Cortex of kidney (tissue), 1 donor: ENCODE measurements at places on chromosomes 12 and 14.

- DNase-seq: no peak
Measured at GRCh38 chr12:17878714-17879113, 211.3 kb downstream of the RERGL start.

DNA sequence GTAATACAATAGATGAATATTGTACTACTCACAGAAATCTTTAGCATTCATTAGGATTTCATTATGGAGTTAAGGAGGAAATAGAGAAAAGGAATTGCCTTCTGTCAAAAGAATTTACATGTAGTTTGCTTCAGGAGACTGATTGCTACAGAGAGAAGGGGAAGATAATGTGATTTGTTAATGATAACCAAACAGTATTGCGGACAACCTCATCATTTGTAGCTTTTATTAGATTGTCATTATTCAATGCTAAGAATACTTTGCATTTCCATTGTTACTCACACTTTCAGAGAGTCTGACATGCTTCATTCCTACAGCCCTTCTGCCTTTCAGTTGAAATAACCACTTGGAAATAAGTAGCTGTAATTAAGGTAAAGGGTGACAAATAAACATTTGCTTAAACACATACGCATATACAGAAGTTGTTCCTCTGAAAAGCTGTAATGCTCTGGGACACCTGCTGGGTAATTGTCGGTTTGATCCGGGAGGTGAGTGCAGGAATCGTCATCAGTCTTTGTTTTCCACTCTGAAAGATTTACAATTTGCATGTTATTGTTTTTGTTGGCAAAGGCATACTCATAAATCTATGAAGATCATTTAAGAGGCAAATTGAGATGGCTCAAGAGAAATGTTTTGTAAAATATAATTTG, 600.2 kb downstream of the TRHDE start:
- no peak for DNase-seq

DNA sequence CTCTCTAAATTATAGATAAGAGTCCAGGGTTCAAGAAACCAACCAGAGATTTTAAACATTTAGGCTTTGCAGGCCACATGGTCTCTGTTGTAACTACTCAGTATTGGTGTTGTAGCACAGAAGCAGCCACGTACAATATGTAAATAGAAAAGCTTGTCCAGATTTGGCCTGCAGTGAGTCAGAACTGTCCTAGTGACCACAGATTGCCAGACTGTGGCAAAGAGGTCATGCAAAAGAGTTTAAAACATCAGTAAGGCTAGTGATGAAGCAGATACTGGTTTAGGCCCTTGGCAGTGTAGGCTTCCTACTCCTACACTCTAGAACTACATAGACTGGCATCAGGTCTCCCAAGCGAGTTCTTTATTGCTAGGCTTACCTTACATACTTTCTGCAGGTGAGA, 117.6 kb upstream of the GARIN6 start:
- no peak for DNase-seq

GRCh38 chr14:43872752-43873655, 634.1 kb downstream of the FSCB start:
- no peak for DNase-seq

GRCh38 chr14:90487462-90487861, 90.6 kb downstream of the CALM1 start:
- no peak for DNase-seq

GRCh38 chr12:122158700-122159285, 15.2 kb downstream of the IL31 start:
- DNase-seq: no peak

DNA sequence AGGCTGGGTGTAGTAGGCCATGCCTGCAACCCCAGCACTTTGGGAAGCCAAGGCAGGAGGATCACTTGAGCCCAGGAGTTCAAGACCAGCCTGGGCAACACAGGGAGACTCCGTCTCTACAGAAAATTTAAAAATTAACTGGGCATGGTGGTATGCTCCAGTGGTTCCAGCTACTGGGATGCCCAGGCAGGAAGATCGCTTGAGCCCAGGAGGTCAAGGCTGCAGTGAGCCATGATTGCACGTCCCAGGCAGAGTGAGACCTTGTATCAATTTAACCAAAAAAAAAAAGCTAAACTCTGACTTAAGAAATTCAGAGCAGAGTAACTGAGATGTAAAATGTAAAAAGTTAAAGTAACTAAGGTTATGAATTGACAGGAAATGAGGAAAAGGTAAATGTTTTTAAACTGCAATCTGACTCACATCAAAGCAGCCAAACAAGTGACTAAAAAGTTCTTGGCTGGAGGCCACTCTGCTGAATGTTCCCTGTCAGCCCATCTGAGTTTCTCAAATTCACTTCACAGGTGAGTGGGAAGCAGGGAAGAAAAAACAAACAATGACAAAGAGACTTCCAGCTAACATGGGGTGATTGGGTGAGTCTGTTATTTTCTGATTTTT, 21.3 kb downstream of the PRKD1 start:
- no peak for DNase-seq

GRCh38 chr12:6956021-6956727, 5.0 kb downstream of the PTPN6 start:
- DNase-seq: no peak

DNA sequence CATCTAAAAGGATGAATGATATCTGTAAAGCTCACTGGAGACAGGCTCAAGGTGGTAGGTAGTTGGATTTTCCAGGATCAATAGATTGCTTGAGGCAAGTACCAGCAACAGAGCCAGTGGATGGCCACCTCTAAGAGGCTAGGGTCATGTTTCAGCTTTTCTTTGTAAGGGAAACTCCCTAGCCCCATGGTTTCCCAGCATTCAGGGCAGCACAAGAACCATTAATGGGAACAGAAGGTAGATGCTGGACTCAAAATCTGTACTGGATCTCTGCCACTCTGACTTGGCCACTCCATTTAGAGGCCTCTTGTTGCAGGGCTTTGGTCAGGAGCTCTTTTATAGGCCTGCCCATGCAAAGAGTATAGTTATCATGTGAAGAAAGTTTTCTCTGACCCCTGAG, 76.1 kb upstream of the DYRK2 start:
- no peak for DNase-seq

DNA sequence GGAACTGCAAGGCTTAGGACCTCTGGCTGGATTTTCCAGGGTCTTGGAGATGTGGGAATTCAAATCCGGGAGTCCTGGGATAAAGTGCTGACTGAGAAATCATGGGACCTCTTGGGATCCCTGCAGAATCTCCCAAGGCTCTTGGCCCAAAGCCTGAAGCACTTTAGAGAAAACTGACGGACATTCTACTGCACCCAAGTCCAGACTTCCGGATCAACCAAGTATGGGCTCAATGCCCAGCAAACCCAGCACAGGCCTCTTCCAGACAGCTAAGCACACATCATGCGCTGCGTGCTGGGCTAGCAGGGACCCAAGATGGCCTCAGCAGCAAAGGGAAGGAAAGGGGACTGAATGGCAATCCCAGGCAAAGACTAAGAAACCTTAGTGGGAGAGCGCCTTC, 85.0 kb downstream of the ACTN1 start:
- no peak for DNase-seq

- no peak for DNase-seq
Measured at GRCh38 chr12:89353823-89354611, 1.7 kb upstream of the DUSP6 start.

DNA sequence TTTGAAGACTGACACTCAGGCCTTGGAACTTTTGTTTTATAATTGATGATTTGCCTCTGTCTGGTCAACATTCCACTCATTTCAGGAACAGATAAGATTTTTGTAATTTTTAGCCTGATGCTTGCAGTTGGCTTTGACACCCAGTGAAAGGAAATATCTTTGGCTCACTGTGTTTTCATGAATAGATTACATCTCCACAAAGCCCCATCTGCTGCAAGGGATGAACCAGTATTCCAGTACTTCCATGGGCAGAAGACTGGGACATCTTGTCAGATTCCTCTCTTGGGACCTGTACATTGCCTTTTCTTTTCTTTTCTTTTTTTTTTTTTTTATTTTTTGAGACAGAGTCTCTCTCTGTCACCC, 28.4 kb downstream of the GSG1 start:
- no peak for DNase-seq

GRCh38 chr12:27081668-27082111, 688 bp downstream of the C12orf71 start:
- DNase-seq: no peak

DNA sequence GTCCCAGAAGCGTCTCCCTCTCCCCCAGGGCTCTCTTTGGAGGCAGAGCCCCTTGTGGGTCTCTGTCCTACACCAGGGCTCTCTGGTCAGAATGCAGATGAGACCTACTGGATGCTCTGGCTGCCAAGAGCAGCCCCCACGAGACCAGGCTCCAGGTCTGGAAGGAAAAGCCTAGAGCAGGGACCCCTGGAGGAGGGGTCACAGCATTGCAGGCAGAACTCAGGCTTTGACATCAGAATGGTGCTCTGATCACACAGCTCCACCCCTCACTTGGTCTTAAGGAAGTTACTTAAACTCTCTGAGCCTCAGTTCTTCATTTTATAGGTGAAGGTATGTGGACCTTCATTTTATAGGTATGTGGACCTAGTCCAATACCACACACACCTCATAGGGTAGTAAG, 83.1 kb downstream of the ARL6IP4 start:
- DNase-seq: no peak

DNA sequence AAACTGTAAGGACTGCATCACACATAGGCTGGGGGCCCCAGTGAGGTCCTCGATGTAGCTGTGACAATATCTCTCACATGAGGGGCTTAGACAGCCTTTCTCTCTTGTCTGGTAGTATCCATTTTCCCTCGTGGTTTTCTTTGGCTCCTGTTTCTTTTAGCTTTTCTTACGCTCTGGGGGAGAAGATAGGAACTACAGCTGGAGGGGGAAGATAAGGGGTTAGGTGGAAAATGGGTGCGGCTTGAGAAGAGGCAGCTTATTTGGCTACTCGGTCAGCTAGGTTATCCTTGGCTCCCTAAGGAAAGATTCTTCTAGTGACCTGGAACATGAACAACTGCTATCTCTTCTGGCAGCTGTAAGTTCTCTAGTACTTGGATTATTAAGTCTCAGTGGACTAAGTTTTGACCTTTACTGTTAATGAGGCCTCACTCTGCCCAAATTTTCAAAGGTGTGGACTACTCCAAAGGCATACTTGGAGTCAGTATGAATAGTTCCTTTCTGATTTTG, 28.7 kb upstream of the CPNE8 start:
- no peak for DNase-seq

GRCh38 chr12:47988073-47989022, 15.9 kb downstream of the COL2A1 start:
- no peak for DNase-seq

DNA sequence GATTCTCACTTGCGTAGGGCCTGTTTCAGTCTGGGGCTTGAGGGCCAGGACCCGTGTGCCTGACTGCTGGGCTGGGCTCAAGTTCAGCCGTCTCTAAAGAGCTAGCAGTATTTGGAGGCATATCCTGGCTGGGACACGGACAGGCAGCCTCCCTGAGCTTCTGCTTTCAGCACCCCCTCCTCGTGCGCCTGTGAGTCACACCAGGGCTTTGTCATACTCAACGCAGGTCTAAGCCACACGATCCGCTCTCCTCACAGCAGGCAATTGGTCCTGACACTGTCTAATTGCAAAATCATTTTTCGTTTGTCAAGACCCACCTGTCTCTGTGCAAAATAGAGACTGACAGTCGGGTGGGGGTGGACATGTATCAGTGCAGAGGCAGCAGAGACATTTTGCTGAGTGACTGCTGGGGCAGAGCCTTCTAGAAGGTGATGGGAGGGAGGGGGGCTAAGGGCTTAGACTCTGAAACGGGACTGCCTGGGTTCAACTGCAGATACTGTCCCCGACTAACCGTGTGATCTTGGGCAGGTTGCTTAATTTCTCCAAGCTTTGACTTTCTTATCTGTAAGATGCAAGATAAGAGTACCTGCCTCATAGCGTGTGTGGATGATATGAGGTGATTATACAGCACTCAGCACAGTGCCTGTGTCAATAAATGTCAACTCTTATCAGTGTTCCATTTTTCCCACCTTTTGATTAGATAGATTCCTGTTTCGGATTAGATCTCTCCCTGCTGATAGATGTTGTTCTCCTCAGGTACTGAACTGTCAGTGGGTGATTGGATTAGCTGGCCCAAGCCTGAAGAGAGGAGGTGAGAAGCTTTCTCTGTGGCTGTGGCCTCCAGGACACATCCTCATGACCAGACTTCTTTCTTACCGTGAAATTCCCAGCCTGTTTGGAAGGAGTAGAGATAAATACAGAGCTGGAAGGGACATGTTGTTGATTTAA, 53.1 kb downstream of the KCNA1 start:
- no peak for DNase-seq

- DNase-seq: no peak
Measured at GRCh38 chr12:125187148-125187745, 122.0 kb downstream of the AACS start.

- no peak for DNase-seq
Measured at GRCh38 chr12:54423816-54424150, 4.7 kb upstream of the ITGA5 start.

GRCh38 chr12:77339610-77340009, 274.2 kb upstream of the E2F7 start:
- no peak for DNase-seq

DNA sequence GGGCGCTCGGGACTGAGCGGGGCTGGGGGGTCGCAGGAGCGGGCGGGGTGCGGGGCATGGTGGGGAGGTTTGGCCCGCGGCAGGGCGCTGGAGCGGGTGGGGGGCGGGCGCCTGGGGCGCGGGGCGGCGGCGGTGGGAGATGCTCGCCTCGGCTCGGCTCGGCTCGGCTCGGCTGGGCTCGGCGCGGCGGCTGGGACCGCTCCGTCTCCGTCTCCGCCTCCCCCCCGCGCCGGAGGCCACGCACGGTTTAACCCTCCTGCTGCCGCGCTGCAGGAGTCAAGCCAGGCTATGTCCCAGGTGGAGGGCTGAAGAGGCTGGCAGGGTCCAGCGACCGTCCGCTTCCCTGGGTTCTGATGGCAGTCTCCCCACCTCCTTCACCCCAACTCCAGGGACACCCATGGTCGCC, at the start of gene PIANP:
Gene PIANP, minus strand, starts transcription at position 170 of the 406 bp plus-strand sequence. CDS start 2,754 bp downstream, outside the sequence.
- DNase-seq: no peak
